NCI-H1092 treated with DMSO at 0.1 percent for 48 hours (cell line): ENCODE measurements at places on chromosomes 3 and 15.
A peak's percentile ranks its signal among the peaks of the same experiment; 100 is the strongest.

GRCh38 chr3:105430455-105430854 is 63.7 kb downstream of the ALCAM start:
- DNase-seq: no peak

- no peak for DNase-seq
These were observed 22.4 kb downstream of the PAQR5 start for GRCh38 chr15:69320977-69321554.

- no peak for DNase-seq
These were observed 1.9 kb downstream of the GRM7 start for GRCh38 chr3:6862880-6863195.

- DNase-seq: no peak
These were observed 45.3 kb upstream of the VILL start for GRCh38 chr3:37945156-37945806.

GRCh38 chr3:72080095-72080494 is 295.1 kb upstream of the PROK2 start:
- DNase-seq: no peak

DNA sequence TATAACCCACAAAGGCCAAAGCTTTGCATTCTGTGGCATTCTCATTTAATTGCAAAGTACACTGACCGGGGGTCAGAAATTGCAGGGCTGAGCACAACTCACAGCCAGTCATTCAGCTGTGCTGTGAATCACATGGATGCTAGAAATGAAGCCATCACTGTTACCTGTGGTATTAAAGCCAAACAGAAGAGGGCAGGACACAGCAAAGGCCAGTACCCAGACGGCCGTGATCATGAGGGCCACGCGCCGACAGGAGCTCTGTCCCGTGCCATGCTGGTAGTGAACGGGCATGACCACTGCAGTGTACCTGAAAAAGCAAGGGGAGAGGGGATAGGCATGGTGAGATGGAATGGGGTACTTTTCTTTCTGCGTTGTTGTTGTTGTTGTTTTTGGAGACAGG is 31.6 kb downstream of the DRD3 start:
- no peak for DNase-seq

DNA sequence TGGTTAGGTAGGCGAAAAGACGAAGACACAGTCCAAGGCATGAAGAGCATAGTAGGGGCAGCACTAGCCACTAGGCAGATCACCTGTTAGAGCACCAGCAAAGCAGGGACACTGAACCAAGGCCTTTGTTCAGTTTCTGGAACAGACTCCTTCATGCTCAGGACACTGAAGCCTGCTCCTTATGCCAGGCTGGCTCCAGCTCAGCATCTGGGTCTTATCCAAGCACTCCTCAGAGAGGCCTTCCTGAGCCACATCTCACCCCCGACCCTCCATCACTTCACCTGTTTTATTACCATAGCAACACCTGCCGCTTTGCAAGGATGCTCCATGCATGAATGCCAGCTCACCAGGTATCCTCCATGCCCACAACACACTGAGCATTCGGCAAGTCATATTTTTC is 206.3 kb upstream of the CHRNA7 start:
- DNase-seq: no peak

- peak; percentile 16 for DNase-seq
These were observed 18.4 kb downstream of the SPATA12 start for GRCh38 chr3:57078635-57079473.

DNA sequence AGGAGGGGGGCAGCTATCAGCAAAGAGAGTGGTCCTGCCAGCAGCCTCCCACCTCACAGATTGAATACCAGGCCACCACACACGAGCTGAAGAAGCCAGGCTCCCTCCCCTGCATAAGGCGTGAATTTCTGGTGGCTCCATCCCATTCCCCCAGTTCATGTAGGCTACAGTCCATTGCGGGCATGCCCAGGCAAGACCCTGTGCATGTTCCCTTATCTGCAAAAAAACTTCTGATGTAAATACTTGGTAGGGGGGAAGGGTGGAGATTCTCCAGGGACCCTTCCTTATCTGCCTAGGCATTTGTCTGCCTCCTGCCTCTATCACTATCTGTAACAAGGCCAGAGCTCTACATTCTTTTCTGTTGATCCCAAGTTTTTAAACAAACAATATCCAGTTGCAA is 27.6 kb upstream of the UBP1 start:
- DNase-seq: no peak

DNA sequence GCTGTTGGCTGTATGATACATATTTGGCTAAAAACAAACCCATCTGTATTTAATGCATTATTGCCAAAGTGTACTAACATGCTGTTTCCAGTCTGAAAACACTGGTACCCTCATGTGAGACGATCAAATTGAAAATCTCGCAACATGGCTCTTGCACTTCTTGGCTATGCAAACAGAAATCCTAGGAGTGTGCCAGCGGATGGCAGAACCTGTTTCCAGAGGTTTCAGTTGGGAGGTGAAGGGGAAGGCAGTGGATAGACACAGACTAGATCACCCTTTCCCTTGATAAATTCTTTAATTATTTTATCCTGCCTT is 350.3 kb downstream of the TUSC7 start:
- DNase-seq: peak; percentile 92
